Activated CD4-positive, alpha-beta memory T cell treated with anti-CD3 and anti-CD28 coated beads, Interleukin-2, amount 10 ng/mL, durations not matched to agents 7 days and 5 days (primary cell): ENCODE measurements at places on chromosomes 13 and 19.

DNA sequence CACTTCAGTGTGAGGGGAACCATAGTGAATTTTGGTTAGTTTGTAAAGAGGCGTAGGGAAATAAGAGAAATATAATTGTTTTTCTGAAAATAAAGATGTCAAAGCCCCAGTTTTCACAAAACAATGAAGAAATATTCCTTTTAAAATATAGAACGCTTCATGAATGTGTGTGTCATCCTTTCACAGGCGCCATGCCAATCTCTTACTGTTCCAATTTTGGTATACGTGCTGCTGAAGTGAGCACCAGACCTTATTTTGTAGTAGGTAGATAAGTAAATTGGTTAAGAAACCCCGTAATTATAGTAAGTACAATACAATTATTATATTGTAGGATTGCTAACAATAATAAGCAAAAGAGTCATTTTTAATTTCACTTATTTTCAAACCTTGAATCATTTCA, 43.3 kb downstream of the NAA16 start:
- DNase-seq, result no peak

- no peak for DNase-seq
Observed at GRCh38 chr13:35767256-35767976, 290.9 kb upstream of the MAB21L1 start.

DNA sequence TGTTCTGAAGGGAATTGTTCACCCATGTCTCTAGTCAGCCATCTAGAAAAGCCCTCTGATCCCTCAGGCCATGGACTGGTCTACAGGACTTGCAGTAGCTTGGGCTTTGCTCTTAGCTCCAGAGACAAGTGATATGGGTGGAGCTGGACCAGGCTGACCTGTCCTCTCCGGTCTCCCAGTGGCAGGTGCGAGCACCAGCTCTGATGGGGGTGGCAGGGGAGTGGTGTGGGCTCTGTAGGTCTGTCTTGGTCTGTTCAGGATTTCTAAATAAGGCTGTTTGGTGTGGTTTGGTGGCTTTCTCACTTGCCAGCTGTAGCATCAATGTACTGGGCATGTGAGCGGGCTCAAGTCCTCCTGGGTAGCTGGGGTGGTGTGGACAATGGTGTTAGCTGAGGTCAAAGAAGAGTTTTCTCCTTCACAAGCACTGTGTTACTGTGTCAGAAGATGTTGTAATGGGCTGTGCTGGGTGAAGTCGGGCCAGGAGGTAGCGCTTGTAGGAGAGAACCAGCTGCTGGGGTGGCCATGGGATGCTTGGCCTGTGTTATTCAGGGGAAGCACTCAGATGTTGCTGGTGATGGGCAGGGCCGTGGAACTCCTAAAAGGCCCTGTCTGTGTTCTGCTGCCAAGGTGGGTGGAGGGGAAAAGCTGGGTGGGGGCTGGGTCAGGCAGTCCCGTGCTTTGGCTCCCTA, 16.9 kb downstream of the GPC6 start:
- DNase-seq, result no peak

GRCh38 chr19:46412650-46413261, 608 bp downstream of the CCDC8 start:
- no peak for DNase-seq

- DNase-seq, result no peak
Observed at GRCh38 chr19:44855606-44856005, 9.5 kb downstream of the NECTIN2 start.

DNA sequence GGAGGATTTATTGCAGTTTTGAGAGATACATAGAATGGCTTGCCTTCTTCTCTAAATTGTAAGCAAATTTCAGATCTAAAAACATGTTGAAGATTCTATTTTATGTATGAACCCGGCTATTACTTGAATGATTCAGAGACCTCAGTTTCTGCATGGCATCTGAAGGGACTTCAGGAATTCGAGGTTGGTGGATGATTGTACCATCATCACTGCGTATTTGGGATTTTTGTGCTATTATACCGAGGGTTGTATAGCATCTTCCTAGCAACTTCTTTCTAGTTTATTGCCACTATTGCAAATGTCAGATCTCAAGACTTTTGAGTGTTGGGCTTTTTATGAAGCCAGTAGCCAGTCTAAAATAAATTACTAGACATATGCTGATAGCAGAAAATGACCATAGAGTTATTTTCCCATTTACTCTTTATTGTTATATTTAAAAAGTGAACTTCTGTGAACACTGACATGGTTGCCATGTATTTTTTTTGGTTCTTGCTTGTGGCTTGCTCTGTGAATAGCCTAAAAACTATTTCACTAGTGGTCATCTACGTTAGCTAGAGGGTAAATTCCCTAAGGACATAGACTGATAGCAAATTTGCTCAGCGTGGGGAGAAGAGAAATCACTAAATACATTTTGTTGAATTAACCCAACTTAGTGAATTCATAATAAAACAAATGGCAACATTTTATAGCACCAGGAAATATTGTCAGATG, 70.6 kb upstream of the KLF12 start:
- DNase-seq, result no peak

- no peak for DNase-seq
Observed at GRCh38 chr13:44024846-44025195, 145.1 kb downstream of the LACC1 start.

GRCh38 chr19:31519908-31520307, 170.7 kb upstream of the TSHZ3 start:
- DNase-seq, result no peak

- DNase-seq, result peak; percentile 89
Observed at GRCh38 chr19:55586976-55587668, 6.5 kb upstream of the ZNF579 start.

- DNase-seq, result no peak
Observed at GRCh38 chr13:19169991-19170390, 11.6 kb downstream of the TUBA3C start.

DNA sequence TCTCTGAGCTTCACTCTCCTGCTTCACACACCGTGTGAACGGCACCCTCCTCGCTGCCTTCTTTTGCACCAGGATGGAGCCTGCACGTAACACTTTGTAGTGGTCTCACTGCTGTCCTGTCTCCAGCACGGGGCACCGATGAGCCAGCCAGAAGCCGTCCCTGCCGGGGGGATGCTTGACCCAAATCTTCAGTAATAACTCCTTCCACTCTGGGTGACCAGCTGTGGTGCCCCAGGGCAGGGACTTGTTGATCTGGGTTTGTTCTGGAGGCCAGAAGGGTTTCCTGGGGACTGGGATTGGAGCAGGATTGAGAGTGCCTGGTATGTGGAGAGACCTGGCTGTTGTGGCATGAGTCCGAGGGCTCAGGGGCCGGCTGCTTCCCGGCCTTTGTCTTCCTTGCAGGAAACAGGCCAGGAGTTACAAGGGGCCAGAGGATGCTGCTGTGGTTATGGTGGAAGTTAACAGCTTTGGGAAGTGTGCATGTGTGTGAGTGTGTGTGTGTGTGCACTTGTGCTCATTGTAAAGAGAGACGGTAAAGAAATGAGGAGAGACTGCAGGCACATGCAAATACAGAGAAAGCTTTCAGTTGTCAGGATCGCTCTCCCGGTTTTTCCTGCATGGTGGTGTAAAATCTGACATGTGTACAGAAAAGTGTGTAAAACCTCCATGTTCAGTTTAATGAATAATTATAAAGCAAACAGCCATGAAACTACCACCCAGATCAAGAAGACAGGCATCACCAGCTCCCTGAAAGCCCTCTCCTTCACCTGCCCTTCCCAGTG, 18.9 kb downstream of the PAK4 start:
- DNase-seq, result no peak

DNA sequence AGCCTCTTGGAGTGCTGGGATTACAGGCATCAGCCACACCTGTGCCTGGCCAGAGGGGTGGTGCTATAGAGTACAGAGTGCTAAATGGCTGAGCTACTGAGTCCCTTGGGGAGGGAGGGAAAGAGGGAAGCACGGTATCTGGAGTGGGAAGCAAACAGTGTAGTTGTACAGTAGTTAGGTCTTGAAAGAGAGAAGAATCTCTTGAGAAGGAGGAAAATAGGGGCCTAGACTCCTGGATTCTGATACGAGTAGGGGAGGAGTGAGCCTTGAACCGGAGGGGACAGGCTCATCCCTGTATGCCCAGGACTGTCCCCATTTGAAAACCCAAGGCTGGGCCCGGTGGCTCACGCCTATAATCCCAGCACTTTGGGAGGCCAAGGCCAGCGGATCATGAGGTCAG, 5.1 kb downstream of the MYADM start:
- DNase-seq, result no peak

GRCh38 chr19:56969156-56969555, 128.6 kb upstream of the PEG3 start:
- no peak for DNase-seq

DNA sequence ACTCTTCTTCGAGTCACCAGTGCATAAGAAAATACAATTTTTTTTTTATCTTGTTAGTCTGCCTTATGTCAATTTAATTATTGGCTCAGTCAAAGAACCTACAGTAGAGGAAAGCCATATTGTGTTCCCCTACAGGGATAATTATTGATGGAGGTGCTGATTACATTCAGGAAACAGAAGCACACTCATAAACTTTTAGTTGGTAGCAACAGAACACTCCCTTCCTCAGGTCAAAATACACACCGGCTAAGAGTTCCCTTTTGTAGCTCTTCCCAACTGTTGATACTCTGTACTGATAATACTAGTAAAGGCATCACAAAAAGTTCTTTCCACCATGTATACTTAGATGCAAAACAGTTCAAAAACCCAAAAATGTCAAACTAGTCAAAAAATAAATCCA, 18.4 kb downstream of the FOXO1 start:
- DNase-seq, result no peak

DNA sequence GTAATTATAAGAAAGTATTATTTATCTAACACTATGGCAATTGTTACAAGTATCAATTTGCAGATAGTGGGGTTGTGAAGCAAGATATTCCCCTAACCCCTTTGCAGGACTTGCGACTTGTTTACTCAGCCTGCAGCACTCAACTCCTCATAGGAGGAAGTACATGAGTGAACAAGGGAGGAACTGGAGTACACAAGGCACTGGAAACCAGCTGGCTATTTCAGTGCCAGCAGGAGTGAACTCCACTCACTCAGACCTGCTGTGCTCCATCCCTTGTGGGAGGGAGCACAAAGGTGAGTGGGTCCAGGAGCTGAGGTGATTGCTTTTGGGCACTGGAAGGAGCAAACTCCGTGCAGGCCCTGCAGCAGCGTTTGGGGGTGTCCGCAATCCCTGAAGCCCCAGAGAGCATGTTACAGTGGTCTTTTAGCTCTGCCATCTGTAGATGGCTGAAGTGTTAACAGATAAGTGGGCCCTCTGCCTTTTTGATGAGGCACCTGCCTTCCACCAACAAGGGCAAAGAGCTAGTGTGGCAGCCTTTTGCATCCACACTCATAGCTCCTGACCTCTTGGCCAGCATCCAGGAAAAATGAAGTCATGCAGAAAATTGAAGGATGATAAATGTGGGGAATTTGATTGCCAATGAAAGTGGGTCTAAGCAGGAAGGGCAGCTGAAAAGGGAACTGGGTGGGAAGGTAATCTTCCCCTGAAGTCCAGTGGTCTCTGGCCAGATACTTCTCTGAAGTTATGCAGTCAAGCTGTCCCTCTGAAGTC, 802.2 kb upstream of the MIR17HG start:
- no peak for DNase-seq

DNA sequence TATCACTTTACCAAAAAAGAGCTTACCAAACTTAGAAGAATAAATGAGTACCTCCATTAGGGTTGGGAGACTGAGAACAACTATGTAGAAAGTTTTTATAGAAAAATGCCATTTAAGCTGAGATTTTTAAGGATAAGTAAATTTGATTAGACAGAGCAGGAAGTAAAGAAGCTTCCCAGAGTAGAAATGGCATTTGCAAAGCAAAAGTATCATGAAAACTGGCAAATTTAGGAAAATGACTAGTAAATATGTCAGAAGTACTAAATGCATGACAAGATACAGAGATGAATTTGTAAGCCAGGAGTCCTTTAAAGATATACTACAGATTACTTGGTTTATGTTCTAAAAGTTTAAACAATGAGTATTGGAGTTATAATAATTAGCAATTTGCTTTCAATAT, 2581.8 kb downstream of the PCDH9 start:
- DNase-seq, result no peak

- DNase-seq, result peak; percentile 30
Observed at GRCh38 chr19:54937926-54938325, 9.4 kb downstream of the NLRP7 start.

GRCh38 chr19:42397263-42398166, 7.4 kb upstream of the CNFN start:
- DNase-seq, result no peak

DNA sequence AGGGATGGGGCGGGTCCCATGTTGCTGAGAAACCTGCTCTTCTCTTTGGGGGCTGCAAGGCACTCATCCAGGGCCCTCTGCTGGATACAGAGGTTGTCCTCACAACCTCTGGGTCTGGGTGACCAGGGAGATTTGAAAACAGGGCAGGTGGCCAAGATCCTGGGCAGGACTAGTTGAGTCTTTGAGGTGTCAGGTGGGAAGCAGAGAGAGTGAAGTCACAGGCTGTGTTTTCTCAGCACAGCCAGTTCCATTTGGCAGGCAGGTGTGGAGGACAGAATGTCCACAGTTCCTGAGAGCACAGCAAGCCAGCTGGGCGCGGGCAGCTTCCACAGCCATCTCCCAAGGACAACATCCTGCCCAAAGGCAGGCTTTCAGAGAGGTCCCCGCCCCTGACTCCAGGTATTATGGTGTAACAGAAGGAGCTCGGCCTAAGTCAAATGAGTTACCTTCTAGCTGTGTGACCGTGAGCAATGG, 118.8 kb downstream of the NUFIP1 start:
- DNase-seq, result no peak

GRCh38 chr13:50951366-50951765, 41.8 kb downstream of the RNASEH2B start:
- DNase-seq, result no peak
